ENCODE measurements at places on chromosomes 11 and 22.

DNA sequence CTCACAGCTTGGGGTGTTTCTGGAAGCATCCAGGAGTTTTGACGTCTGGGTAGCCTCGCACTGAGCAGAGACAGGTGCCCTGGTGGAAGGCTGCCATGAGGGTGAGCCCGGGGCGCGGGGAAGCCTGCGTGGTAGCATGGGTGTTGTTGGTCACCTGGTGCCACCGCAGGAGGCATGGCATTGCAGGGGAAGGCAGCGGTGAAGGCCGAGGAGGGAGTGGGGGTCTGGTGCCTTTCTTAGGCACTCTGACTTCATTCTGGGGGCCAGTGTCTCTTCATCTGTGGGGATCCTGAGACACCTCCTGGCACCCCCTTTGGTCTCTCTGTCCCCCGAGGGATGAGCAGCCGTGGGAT lies 271.2 kb downstream of the TBC1D22A start:
- DNase-seq: no peak

- no peak for DNase-seq
Measured at GRCh38 chr22:20565761-20566160, 58.4 kb downstream of the MED15 start.

DNA sequence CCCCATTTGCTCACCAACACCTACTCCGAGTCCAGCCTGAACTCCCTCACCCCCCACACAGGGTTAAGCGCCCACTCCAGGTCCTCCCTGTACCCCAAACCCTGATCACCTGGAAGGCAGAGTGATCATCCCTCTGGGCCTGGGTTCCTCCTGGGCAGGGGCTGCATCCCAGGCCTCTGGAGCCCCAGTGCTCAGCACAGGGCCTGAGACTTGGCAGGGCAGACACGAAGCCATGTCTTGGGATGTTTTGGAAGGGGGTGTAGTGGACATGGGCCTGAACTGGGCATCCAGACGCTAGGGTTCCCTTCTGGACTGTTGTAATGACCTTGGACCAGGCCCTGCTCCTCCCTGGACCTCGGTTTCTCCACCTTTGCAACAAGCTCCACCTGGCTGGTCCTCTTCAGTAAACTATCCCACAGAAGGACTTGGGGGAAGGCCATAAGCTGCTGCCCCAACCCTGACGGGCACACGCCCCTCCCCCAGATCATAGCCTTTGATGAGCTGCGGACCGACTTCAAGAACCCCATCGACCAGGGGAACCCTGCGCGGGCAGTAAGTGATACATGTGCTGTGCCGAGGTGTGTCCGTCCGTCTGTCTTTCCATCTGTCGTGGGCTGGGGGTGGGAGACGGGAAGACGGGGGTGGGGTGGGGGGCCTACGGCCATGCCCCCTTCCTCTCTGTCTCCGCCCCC lies 3.9 kb downstream of the CNIH2 start:
- DNase-seq: no peak

- DNase-seq: no peak
Measured at GRCh38 chr11:47083913-47084312, 92.8 kb downstream of the ARFGAP2 start.

DNA sequence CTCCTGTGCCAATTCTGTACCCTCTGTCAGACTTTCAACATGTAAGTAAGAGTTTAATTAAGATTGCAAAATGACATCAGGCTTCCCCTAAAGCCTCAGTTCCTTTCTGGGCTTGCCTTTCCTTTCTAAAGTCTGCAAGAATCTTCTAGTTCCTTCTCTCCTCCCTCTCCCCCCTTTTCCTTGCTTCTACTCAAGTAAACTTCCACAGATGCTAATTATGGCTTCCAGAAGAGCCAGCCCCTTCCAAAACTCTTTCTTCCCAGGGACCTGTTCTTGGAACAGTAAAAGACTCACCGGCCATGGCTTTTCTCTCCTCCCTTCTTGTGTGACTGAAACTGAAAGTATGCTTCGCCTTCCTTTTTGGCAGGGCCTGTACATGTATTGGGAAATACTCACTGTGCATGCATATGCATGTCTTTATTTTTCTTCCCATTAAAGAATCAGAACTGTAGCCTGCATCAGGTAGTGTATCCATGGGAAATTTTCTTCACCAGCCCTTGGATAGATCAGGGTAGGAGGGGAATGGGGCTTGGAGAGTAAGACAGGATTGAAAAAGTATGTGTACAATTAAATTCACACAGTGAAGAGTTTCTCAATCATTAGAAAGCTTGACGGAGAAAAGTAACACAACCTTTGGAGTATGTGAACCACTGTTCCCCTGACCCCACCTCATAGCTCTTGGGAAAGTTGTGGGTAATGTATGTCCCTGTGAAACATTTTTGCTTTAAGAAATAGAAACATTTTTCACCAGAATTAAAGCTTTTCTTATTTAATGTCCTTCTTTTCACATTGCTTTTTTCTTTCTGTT lies at the start of gene CASP1:
CASP1 (minus strand) TSS at position 332 of the 808 bp plus-strand sequence; CDS start at position 301, 31 bp downstream.
- no peak for DNase-seq

DNA sequence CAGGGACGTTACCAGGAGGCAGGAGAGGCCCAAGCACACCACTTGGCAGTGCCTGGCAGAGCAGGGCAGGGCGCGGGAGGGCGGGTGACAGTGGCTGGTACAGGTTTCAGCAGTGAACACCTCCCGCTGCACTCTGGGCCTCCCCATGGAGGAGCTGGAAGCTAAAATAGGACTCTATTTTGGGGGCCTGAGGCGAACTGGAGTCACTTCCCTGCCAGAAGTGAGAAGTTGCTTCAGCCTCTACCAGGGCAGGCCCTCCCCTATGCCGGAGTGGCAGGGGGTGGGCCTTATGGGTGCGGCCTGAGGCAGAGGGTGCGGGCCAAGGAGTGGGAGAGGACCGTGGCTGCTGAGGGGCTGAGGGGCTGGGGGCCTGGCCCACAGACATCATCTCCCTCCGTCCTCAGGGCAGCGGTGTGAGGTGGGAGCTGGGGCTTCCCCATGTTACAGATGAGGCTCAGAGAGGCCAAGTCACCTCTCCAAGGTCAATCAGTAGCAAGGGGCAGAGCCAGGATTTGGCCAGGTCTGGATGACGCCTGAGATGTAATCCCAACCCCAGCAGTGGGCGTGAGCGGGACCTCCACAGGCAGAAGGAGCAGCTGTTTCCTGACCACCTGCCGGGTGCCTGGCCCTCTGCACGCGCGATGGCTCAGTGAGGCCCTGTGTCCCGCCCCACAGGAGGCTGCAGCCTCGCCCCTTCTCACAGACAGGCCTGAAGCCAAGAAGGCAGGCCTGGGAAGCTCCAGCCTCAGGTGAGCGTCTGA lies 39.3 kb downstream of the KCNJ4 start:
- DNase-seq: no peak

GRCh38 chr11:118915941-118916841 lies 9.5 kb downstream of the BCL9L start:
- DNase-seq: no peak

- no peak for DNase-seq
Measured at GRCh38 chr11:121654843-121655536, 202.2 kb upstream of the SORL1-AS1 start.

DNA sequence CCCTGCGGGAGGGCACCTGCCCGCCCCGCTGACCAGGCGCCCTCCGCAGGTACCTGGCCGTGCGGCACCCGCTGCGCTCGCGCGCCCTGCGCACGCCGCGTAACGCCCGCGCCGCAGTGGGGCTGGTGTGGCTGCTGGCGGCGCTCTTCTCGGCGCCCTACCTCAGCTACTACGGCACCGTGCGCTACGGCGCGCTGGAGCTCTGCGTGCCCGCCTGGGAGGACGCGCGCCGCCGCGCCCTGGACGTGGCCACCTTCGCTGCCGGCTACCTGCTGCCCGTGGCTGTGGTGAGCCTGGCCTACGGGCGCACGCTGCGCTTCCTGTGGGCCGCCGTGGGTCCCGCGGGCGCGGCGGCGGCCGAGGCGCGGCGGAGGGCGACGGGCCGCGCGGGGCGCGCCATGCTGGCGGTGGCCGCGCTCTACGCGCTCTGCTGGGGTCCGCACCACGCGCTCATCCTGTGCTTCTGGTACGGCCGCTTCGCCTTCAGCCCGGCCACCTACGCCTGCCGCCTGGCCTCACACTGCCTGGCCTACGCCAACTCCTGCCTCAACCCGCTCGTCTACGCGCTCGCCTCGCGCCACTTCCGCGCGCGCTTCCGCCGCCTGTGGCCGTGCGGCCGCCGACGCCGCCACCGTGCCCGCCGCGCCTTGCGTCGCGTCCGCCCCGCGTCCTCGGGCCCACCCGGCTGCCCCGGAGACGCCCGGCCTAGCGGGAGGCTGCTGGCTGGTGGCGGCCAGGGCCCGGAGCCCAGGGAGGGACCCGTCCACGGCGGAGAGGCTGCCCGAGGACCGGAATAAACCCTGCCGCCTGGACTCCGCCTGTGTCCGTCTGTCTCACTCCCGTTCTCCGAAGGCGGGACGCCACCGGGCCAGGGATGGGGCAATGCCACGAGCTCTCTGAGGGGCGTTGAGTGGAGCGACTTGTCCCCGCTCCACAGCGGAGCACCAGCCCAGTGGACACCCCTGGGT lies 1.8 kb downstream of the GALR3 start:
- DNase-seq: no peak

- DNase-seq: no peak
Measured at GRCh38 chr11:76491644-76492043, 46.8 kb downstream of the EMSY start.

DNA sequence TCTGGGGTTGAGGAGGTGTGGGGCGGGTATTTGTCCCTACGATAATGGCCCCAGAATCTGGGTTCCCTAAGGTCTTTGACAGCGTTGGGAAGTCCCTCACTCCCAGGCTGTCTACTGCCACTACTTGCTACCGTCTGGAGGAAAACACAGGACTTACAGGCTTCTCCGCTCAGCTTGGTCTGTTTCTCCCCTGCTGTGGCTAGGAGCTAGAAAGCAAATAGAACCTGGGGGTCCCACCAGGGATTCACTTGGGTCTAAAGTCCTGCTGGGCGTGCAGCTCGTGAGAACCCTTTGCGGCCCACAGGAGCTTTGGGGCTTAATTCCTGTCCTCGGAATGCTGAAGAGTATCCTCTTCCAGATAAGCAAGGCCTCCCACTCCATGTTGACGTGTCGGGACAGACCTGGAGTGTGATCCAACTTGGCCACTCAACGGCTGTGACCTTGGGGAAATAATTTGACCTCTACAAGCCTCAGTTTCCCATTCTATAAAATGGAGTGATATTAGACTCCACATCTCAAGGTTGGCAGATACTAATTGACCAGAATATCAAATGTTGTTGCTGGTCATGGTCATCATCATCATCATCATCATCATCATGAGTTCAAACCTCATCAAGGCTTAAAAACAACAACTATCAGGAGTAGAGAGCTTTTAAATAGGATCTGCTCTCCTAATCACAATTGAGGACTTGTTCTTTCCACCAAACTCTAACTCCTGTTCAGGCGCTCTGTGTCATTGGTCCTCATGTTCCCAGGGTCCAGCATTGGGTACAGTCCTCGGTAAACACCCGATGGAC lies 1.7 kb upstream of the MYBPC3 start:
- no peak for DNase-seq

DNA sequence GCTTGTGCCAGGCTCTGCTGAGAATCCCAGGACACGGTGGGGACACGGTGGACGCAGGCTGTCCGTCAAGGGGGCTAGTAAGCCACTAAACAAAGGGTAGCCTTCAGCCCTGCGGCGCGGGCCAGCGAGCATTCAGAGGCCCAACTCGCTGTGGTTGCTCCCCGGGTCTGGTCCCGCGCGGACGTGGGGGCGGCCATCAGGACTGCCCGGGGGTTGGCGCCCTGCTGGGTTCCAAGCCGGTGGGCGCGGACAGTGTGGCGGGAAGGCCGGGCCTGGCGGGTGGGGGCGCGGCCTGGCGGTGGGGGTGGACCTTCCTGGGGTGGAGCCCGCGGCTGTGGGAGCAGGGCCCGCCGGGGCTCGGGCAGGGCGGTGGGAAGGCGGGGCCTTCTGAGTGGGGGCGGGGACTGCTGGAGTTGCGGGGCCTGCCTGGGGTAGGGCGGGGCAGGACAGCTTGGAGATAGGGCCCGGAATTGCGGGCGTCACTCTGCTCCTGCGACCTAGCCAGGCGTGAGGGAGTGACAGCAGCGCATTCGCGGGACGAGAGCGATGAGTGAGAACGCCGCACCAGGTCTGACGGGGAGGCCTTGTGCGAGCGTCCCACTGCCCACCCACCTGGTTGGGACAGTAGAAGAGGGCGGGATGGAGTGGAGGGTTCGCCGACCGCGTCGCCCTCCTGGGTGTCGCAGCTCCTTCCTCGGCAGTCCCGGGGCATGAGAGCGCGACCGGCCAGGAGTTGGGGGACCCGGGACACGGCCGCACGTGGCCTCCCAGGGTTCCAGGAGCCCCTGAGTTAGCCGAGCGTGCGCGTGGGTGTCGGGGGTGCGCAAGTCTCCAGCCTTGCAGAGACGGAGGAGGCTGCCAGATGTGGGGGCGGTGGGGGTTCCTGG lies at the start of gene SERHL2:
SERHL2 (plus strand) TSS at position 482 of the 887 bp plus-strand sequence; CDS start at position 547, 65 bp downstream.
- peak; percentile 91 for DNase-seq

- DNase-seq: no peak
Measured at GRCh38 chr22:37032535-37033460, 13.3 kb downstream of the MPST start.

GRCh38 chr11:107928767-107929507 lies 689 bp downstream of the RAB39A start:
- DNase-seq: peak; percentile 16

- no peak for DNase-seq
Measured at GRCh38 chr22:48464246-48464645, 1363.4 kb downstream of the BRD1 start.

DNA sequence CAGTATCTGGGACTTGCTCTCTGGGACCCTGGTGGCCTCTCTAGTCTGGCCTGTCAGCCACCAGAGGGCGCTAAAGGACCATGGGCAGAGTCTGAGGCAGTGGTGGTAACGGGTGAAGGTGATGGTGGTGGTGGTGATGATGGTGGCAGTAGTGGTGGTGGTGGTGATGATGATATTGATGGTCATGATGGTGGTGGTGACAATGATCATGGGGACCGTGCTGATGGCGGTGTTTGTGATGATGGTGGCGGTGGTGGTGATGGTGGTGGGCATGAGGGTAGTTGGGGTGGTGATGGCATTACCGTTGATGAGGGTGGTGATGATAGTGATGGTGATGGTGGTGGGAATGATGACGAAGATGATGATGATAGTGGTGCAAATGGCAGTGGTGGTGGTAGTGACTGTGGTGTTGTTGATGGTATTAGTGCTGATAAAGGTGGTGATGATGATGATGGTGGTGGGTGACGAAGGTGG lies 16.0 kb downstream of the TRPM5 start:
- DNase-seq: peak; percentile 93

DNA sequence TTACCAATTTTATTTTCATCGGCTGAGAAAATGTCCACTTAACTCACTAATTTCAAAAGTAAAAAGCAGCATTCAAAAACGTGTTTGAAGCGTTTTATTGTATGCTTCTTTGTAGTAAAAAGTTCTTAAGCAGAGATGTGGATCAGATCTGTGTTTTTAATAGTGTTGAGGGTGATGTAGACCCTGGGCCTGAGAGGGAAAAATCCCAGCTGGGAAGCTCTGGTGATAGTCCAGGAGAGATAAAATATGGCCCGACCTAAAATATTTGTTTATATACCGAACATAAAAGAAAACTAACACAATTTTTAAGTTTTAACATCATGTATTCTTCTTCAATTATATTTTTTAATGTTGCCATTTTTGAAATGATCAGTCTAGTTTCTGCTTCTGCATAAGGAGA lies 35.2 kb downstream of the SESN3 start:
- DNase-seq: no peak

- no peak for DNase-seq
Measured at GRCh38 chr22:32776397-32776796, 25.1 kb upstream of the TIMP3 start.
